GM19239 (cell line): ENCODE measurements at places on chromosomes 6 and 20.

- no peak for DNase-seq
Observed at GRCh38 chr6:18415671-18416340, 28.7 kb downstream of the RNF144B start.

- DNase-seq, result no peak
Observed at GRCh38 chr20:11919581-11919980, 1.9 kb downstream of the BTBD3 start.

- no peak for DNase-seq
Observed at GRCh38 chr20:11436113-11436905, 481.4 kb upstream of the BTBD3 start.

DNA sequence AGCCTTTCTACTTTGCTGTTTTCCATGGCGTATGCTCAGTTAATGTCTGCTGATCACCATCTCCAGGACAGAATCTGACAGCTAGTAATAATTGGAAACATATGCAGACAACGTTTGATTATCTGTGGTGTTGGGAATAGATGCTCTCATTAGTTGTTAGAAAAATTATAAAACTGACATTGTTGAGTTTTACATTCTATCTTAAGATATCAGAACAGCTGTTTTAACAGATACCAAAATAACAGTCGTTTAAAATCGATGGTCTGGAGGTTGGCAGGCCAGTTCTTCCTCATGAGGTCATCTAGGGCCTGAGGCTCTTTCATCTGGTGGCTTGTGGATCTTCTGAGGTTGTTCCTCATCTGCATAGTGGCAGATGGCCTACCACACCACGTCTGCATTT lies 137.6 kb downstream of the AIG1 start:
- no peak for DNase-seq

DNA sequence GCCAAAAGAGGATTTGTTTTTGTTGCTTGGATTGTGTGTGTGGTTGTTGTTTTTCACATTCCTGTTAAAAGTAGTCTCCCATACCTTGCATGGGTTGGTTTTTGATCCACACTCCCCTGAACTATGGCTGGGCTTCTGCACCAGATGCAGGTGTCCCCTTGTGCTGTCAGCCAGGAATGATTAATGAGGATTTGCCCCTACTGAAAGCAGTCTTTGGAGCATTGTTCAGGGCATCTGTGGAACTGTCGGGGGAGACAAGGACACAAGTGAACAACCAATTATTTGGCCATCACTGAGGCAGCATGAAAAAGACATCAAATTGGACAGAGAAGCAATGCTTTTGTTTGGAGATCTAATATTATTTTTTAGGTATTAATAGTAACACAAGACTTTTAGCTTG lies 373.2 kb upstream of the MMS22L start:
- DNase-seq, result no peak

GRCh38 chr6:111499269-111499793 lies 16.3 kb upstream of the REV3L start:
- DNase-seq, result no peak

- no peak for DNase-seq
Observed at GRCh38 chr6:148580442-148580841, 166.4 kb upstream of the UST start.

GRCh38 chr6:53199156-53199555 lies 50.5 kb upstream of the GCM1 start:
- peak; percentile 58 for DNase-seq

DNA sequence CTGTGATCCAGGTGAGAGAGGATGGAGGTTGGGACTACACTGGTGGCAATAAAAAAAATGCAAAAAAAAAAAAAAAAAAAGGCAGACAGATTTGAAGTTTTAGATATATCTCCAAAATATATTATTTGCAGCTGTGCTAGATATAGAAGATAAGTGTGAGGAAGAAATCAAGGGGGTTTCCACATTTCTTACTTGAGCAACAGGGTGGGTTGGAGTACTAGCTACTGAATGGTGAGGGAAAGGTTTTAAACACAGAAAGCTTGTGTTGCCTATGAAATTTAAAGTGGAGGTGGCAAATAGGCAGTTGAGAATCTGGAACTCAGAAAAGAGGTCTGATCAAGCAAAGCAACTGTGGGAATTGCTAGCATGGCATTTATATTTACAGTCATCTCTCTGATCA lies 59.9 kb upstream of the GNRH2 start:
- no peak for DNase-seq

DNA sequence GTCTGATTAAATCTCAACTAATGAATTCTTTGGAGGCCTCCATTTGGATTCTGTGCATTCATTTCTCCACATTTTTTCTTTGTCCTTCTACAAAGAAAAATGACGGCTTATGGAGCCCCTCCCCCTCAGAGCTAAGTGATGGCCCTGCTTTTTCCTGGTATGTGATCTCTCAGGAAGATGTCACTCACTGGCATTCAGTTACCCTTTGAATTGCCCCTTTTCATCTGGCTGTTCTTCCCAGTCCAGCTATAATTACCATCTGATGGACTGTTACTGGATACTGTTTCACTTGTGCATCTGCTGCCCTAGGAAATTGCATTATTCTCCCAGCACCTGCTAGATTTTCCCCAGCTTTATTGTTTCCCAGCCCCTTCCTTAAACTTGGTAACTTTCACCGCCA lies 151.9 kb downstream of the CFAP61 start:
- DNase-seq, result no peak
